Endodermal cell (in vitro differentiated cells): ENCODE measurements at places on chromosomes 3 and 15. TPM values are rescaled to one million over a fixed set of nuclear protein-coding genes. Genes with fewer than 3 reads are reported as not detected.

DNA sequence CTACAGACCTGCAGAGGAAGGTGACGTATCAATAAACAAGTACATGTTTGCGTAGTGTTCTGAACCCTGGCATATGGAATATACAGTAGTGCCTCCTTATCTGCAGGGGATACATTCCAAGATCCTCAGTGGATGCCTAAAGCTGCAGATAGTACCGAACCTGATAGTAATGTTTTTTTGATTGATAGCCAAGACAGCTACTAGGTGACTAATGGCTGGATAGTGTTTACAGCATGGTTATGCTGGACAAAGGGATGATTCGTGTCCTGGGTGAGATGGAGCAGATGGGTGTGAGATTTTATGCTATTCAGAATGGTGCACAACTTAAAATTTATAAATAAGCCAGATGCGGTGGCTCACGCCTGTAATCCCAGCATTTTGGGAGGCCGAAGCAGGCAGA lies 55.8 kb upstream of the IGF2BP2 start:
- H3K4me3 ChIP-seq, result no peak overlapping the region
- H3K36me3 ChIP-seq, result no peaks in the 10 kb centered on the region
- H3K4me1 ChIP-seq, result no peaks in the 10 kb centered on the region

GRCh38 chr15:59051873-59052861 lies 52.8 kb upstream of the CCNB2 start:
- H3K4me3 ChIP-seq, result no peak overlapping the region
- H3K27ac ChIP-seq, result no peak overlapping the region
- no peak for DNase-seq
- peaks cover 53% of the 10 kb centered on the region for H3K36me3 ChIP-seq
- H3K27me3 ChIP-seq, result no peaks in the 10 kb centered on the region
- no peaks in the 10 kb centered on the region for H3K4me1 ChIP-seq

- DNase-seq, result no peak
- no peak overlapping the region for H3K27ac ChIP-seq
- H3K36me3 ChIP-seq, result no peaks in the 10 kb centered on the region
- no peak overlapping the region for H3K4me3 ChIP-seq
- no peaks in the 10 kb centered on the region for H3K4me1 ChIP-seq
- H3K27me3 ChIP-seq, result no peaks in the 10 kb centered on the region
These were observed 297.2 kb downstream of the RPLP1 start for GRCh38 chr15:69749797-69750196.

- H3K27me3 ChIP-seq, result peaks cover 9% of the 10 kb centered on the region
- no peak overlapping the region for H3K27ac ChIP-seq
- H3K4me1 ChIP-seq, result peaks cover 7% of the 10 kb centered on the region
- H3K36me3 ChIP-seq, result no peaks in the 10 kb centered on the region
- no peak for DNase-seq
These were observed 13.8 kb downstream of the MEIS2 start for GRCh38 chr15:37086521-37086920.

GRCh38 chr15:57565311-57565710 lies 26.4 kb upstream of the MYZAP start:
- H3K4me3 ChIP-seq, result no peak overlapping the region
- no peaks in the 10 kb centered on the region for H3K36me3 ChIP-seq
- H3K27me3 ChIP-seq, result no peaks in the 10 kb centered on the region

DNA sequence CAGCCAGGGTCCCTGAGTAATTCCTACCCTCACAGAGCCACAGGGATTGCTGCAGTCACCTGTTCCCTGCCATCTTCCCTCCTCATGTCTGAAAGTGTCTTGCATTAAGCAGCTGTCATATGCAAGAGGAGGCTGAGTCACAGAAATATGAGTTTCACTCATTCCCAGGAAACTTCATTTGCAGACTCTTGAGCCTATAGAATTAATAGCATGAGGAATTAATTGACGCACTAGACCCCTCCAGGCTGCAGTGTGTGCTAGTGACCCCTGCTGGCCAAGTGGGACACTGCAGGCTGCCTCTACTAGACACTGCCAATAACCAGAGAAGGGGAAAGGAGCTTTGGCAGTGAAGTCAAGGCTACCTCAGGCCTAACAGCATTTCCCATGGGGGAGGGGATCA lies 50.6 kb upstream of the SLC6A1 start:
- no peaks in the 10 kb centered on the region for H3K36me3 ChIP-seq
- no peaks in the 10 kb centered on the region for H3K27me3 ChIP-seq
- no peak overlapping the region for H3K27ac ChIP-seq
- H3K4me3 ChIP-seq, result no peak overlapping the region
- peak; percentile 88 for DNase-seq

C3orf33 gene
- total RNA-seq, result 1.5 to 4.4 TPM (median 3.3 TPM) in 3 replicates

CCDC51 gene
- total RNA-seq, result 10.2 to 15.8 TPM (median 14.6 TPM) in 3 replicates

DNA sequence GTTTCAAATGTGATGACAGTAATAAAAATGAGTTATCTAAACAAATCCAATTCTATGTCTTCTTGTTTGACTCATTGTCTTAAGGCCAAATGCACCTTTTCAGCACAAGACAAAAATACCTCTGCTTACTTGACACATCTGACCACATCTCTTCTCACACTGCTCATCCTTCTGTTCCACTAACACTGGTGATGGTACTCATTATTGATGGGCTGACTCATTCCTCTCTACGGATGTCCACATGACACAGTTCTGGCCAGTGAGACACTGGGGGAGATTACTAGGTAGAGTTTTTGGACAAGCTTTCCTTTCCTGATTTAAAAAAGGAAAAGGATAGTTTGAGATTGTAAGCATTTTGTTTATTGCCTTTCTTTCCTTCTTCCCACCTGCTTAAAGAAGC lies 410.6 kb upstream of the THRB start:
- no peaks in the 10 kb centered on the region for H3K36me3 ChIP-seq
- no peak overlapping the region for H3K4me3 ChIP-seq
- DNase-seq, result no peak
- H3K27ac ChIP-seq, result no peak overlapping the region

SMAD6 gene
- 150 to 223 TPM (median 213 TPM) in 3 replicates for total RNA-seq

DNA sequence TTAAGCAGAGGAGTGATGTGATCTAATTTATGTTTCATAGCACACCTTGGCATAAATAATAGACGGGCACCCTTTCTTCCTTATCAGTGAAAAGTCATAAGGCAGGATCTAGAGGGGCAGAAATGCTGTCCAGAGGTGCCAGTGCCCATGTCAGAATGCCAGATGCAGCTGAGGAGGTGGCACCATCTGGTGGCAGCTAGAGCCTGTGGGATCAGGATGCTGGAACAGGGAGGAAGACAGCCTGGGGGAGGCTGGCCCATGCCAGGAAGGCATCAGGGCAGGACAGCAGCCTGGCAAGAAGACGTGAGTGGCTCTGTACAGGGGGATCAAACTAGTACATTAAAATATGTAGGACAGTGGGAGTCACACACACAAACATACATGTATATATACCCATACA lies 16.5 kb downstream of the MYH15 start:
- no peaks in the 10 kb centered on the region for H3K4me1 ChIP-seq
- DNase-seq, result peak; percentile 52
- H3K4me3 ChIP-seq, result no peak overlapping the region
- H3K36me3 ChIP-seq, result no peaks in the 10 kb centered on the region
- no peak overlapping the region for H3K27ac ChIP-seq

GRCh38 chr3:12447075-12447474 lies 37.2 kb upstream of the TSEN2 start:
- no peak overlapping the region for H3K27ac ChIP-seq
- H3K36me3 ChIP-seq, result no peaks in the 10 kb centered on the region
- no peaks in the 10 kb centered on the region for H3K4me1 ChIP-seq
- DNase-seq, result no peak

- DNase-seq, result no peak
- H3K36me3 ChIP-seq, result no peaks in the 10 kb centered on the region
- H3K4me3 ChIP-seq, result no peak overlapping the region
- no peaks in the 10 kb centered on the region for H3K4me1 ChIP-seq
- H3K27ac ChIP-seq, result no peak overlapping the region
These were observed 8.8 kb upstream of the MAGI1 start for GRCh38 chr3:66047311-66048050.
